ENCODE measurements at places on chromosomes 1 and 21.

GRCh38 chr1:232744847-232745246 is 60.4 kb upstream of the MAP10 start:
- DNase-seq, result no peak

GRCh38 chr1:26225033-26225831 is 8.8 kb upstream of the CEP85 start:
- no peak for DNase-seq

- no peak for DNase-seq
Measured at GRCh38 chr1:184356891-184357290, 29.9 kb upstream of the C1orf21 start.

- no peak for DNase-seq
Measured at GRCh38 chr1:69985376-69985775, 220.0 kb downstream of the LRRC40 start.

- no peak for DNase-seq
Measured at GRCh38 chr1:171218661-171219060, 29.6 kb upstream of the FMO1 start.

GRCh38 chr1:86951430-86951829 is 37.0 kb downstream of the HS2ST1 start:
- no peak for DNase-seq

DNA sequence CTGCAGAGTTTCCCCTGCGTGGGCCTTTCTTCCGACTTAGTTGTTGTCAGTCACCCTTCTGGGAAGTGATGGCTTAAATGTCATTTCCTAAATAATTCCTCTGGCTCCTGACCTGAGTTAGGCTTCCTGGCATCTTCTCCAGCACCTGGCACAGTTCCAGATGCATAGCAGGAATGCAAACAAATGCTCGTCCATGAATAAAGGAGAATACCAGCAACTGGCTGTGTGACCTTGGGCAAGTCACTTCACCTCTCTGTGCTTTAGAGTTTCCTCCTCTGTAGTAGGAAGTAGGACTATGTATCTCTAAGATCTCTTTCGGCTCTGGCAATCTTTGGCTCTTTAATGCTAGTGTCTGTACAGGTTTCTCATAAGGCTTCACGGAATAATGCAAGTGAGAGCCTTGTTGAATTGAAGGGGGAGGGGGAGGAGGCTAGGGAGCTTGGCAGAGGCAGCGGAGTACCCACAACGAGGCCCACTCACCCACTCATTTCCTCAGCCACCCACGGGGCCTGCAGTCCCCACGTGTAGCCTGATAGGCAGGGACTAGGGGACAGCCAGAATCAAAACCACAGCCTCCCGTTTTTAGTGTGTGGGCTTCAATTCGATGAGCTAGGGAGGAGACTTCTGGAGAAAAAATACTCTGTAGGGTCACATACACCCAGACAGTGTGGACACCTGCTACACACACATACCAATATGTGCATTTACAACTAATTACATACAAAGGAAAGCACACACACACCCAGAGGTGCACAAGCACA is 48.1 kb downstream of the TENT5C start:
- no peak for DNase-seq

- no peak for DNase-seq
Measured at GRCh38 chr1:104765085-104765484, 1015.4 kb downstream of the AMY1C start.

DNA sequence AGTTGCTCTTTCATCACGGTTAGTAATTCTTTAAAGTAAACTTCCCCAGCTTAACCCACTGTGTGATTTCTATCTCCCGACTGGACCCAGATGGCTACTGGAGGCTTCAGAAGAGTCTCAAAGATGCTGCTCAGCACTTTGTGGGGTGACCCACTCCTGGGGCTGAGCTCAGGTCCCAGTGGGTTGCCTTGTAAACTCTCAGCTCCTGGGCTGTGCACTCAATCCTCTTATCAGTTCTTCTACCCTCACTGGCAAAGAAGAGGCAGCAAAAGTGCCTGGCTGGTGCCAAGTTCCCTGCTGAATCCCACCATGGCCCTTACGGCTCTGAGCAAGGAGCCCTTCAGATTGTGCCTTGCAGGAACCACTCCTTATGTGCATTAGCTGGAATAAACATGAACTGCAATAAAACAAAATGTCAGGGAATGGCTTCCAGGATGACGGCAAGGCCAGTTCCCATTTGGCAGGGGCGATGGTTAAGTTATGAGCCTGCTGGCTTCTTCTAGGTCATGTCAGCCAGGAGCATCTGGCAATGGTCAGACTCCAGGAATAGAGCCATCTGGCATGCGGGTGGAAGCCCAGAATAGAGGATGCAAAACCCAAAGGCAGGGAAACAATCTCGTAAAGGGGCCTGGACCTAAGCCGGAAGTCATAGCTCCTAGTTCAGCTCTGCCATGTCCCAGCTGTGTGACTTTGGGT is 6.8 kb downstream of the MYOC start:
- no peak for DNase-seq

DNA sequence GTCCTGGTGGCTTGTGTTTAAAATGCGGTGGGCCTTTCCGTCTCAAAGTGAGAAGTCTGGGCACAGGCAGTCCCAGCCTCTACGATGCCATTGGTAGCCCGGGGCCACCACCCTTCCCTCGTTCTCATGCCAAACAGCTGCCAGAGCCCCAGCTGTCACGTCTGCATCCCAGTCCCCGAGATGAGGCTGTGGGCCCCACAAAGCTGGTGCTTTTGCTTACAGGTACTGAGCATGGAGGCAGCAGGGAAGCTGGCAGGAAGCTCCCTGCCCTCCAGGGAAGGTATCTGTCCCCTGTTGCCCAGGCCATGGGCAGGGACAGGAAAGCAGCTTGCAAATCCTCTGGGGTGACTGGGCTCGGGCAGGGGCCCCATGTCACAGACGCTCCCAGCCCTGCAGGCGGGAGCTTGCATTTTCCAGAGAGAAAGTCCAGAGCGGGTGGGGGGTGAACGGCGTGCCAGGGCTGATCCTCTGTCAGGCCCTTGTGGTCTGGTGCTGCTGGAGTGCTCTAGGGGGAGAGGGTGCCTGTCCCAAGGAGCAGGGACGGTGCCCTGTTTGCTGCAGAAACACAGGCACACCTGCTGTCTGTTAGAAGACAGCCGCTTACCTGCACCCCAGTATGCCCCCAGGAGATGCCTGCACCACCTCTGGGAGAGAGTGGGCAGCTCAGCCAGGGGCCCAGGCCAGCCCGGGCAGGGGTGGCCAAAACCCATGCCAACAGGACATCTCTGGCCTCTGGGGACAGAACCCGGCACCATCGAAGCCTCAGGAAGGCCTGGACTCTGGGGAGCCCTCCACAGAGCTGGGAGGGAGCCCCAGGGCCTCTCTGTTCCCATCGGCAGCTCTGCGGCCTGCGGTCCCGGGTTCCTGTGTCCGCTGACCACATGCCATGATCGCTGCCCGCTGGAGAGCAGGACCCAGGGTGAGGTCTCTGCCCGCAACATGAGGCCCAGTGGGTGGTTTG is 45.9 kb downstream of the SLX9 start:
- no peak for DNase-seq

DNA sequence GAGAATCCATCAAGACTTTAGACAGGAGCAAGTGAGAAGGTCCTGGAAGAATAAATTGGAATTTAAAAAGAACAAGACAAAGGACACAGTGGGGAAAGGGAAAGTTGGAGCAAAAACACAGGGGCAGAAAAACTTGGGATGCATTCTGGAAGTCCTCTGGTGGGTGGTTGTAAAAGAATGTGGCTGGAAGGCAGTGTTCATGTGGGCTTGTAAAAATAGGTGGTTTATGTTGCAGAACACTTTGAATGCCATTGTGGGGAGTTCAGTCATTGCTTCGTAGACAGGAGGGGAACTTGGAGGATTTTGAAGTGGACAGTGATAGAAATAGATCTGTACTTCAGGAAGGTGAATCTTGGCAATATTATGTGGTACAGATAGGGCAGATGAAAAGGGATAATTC is 15.2 kb downstream of the KIF1B start:
- no peak for DNase-seq

DNA sequence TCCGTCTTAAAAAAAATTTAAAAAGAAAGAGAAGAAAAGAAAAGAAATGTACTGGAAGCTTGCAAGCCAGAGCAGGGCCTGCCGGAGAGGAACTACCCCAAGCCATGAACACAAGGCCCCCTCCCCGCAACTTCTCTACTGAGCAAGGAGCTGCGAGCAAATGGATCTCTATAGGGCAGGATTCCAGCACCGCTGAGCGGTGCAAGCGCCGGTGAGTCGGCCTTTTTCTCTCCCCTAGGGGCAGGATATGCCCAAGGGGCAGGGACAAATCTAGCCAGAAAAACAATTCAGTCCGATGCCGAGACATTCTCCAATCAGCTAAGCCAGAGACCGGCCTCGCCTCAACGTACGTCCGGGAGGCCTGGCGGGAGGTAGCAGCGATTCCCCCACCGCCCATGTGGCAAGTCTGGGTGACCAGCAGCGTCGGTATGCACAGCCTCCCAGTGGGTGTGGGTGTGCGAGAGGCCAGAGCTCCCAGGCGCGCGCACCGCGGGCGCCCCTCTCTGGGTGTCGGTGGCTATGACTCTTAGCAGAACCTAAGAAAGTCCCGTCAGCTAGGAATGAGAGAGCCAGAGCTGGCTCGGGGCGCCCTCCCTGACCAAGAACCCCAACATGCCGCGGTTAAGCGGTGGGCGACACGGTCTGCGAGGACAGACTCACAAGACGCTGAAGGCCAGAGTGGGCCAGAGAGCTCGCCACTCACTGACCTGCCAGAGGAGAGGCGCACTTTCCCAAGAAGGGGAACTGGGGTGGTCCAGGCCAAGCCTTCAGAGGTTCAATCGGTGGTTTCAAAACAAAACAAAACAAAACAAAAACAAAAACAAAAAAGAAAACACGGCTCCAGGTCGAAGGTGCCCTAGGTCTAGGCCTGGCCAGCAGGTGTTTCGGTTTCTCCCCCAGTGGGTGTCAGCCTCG is 1.9 kb downstream of the CSMD2 start:
- DNase-seq, result no peak

- no peak for DNase-seq
Measured at GRCh38 chr1:62794053-62794452, 10.1 kb downstream of the ATG4C start.

- peak; percentile 36 for DNase-seq
Measured at GRCh38 chr21:34617753-34618339, 2.9 kb upstream of the RCAN1 start.

GRCh38 chr1:180210008-180210620 is 19.9 kb upstream of the LHX4 start:
- DNase-seq, result no peak

GRCh38 chr1:53015508-53015860 is 46.5 kb upstream of the PODN start:
- no peak for DNase-seq

DNA sequence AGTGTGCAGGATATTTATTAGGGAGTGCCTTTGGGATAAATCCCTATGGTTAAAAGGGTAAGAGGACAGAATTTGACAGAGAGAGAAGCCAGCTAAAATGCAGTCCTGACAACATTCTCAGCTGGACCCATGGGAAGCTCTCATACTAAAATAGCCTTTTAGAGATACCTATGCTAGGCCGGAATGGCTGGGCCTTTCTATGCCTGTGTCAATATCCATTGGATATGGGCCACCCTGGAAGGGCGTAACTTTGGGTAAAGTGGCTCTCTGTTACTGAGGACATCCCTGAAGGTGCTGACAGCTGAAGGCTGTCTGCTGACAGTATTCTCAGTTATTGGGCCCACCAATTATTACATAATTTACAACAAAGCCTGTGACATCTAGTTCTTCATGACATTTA is 613.0 kb upstream of the B3GALT2 start:
- DNase-seq, result no peak

DNA sequence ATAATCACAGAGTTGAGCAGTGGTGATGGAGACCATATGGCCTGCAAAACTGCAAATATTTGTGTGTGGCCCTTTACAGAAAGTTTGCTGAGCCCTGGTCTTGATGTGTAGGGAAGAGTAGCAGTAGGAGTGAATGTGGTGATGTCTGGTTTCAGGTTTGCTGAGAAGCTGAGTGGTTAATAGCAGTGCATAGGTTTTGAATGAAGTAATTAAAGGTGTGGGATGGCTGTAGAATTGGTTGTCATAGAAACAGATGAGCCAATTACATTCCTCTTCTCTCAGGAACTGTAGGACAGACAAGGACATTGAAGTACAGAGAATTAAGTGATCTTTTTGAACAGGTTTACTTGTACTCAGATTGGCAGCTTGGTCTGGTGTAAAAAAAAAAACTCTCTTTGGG is 37.4 kb downstream of the PRDM2 start:
- no peak for DNase-seq

DNA sequence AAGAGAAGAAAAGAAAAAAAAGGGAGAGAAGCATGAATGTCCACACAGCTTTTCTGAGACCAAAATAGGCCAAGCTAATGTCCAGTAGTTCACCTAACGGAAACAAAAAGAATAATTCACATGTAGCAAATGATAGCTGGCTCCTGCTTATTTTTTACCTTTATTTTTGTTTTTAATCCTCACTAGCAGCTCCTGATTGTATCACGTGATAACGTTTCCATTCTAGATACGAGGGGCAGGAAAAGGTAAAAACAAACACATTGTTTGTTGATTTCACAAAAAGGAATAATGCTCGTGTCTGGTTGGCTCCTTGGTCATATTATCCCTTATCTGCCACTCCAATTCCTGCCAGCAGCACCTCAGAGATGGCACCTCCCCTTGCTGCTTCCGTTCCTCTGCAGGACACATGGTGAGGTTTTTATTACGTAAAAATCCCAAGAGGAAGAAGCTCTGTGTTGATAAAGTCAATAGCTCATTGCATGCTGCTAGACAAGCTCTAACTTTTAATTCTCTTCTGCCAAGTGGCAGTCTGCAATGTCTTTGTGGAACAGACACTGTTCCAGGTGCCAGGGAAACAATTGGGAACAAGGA is 201.7 kb downstream of the CRB1 start:
- DNase-seq, result no peak

GRCh38 chr1:228354390-228355320 is 52.0 kb downstream of the TRIM11 start:
- no peak for DNase-seq

DNA sequence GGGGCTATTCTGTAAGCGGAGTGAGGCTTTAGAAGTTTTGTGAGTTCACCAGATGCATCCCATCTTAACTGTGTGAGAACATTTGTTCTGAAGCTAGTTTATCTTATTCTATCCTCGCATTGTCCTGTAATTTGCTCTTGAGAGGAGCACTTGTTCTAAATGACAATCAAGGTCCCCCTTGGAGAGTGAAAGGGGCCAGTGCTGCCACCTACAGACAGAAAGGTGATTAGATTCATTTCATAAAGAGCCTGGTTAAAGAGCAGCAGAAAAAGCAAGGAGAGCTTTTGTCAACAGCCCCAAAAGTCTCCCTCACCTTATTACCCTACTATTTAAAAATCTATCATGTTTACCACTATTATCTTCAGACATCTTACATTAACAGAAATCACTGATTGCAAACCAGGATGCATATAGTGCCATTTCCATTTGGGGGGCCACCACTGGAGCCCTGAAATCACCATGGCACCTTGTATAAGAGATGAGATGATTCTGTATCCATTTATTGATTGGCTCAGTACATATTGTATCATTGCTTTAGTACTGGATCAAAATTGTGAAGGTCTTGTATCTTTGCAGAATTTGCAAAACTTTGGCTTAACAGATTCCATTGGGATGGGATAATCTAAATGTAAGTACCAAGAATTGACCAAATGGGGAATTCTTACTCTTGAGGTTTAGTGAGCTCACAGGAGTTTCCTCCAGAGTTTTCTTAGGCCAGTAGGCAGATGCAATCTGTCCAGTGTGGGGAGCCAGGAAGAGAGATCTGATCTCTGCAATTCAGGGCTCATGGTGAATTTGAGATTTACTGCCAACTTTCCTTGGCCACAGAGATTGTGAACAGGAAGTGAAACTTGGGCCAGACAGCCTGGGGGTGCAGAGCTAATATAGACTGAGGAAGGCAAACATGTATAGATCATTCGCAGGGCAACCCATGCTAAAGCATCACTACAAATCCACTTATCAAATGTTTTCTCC is 64.3 kb upstream of the TRABD2B start:
- DNase-seq, result no peak

- DNase-seq, result no peak
Measured at GRCh38 chr1:97837161-97837560, 83.7 kb downstream of the DPYD start.
